ENCODE measurements at places on chromosomes 4 and X.

DNA sequence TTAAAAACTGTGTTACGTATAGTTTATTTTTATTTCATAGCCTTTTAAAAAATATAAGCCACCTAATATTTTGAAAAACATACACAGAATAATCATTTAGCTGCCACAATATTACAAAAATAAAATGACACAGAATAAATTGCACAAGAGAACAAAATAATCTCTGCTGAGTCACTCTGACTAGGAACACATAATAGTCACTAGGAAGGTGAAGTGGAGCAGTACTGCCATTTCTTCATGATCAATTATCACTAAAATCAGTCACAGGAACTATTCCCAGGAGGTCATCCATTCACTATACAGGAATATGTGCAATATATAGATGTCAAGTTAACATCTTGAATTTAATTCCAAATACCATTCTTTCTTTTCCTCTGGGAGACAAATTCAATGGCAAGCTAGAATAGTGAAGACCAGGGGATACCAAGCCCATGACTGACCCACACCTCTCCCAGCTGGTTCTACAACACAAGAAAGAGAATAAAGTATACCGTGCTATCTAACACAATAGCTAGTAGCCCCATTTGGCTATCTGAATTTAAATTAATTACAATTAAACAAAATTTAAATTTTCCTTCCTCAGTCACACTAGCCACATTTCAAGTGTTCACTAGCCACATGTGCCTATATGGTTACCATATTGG is 5.9 kb downstream of the SMIM43 start:
- DNase-seq = no peak

DNA sequence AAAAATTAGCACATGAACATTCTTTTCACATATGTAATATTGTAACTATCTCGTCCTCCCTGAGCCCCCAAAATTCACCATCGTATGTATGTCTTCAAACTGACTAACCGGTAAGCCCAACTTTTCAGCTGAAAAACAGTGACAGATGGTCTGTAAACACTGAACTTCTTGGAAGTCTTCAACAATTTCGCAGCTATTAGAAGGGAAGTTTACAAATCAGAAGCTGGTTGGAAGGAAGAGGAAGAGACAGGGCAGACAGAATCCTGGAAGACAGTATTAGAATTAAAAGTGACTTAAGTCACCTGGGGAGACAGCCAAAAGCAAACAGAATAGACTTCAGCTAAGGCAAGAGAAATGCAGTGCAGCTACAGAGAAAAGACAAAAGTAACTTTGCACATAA is 858.4 kb downstream of the ADGRL3 start:
- no peak for DNase-seq

DNA sequence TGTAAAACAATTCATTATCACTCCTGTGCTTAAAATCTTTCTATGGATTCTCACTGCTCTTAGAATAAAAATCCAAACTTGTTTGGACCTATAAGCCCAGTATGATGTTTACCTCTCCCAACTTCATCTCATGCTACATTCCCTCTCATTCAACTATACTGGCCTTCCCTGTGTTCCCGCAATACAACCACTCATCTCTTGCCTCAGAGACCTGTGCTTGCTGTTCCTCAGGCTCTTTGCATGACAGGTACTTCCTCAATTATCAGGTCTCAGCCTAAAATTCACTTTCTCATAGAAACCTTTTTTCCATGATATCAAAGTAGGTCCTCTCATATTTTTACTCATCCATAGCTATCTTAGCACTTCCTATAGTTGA is 71.7 kb downstream of the ENOX2 start:
- no peak for DNase-seq

DNA sequence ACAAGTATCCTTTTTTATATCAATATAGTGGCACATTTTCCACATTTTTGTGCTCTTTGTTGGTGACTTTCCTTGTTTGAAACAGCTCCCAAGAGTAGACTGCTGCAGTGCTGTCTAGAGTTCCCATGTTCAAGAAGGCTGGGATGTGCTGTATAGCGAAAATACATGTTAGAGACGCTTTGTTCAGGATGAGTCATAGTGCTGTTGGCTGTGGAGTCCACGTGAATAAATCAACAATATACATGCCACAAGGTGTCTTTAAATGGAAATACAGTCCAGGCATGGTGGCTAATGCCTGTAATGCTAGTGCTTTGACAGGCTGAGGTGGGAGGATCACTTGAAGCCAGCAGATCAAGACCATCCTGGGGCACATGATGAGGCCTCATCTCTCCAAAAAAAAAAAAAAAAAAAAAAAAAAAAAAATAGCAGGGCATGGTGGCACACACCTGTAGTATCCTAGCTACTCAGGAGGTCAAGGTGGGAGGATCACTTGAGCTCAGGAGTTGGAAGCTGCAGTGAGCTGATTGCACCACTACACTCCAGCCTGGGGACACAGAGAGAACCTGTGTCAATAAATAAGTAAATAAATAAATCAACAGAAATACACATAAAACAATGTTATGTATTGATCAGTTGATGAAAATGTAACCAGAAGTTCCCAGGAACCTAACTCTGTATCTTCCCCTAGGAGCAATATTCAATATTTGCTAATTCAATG is 256.8 kb upstream of the STS start:
- no peak for DNase-seq

DNA sequence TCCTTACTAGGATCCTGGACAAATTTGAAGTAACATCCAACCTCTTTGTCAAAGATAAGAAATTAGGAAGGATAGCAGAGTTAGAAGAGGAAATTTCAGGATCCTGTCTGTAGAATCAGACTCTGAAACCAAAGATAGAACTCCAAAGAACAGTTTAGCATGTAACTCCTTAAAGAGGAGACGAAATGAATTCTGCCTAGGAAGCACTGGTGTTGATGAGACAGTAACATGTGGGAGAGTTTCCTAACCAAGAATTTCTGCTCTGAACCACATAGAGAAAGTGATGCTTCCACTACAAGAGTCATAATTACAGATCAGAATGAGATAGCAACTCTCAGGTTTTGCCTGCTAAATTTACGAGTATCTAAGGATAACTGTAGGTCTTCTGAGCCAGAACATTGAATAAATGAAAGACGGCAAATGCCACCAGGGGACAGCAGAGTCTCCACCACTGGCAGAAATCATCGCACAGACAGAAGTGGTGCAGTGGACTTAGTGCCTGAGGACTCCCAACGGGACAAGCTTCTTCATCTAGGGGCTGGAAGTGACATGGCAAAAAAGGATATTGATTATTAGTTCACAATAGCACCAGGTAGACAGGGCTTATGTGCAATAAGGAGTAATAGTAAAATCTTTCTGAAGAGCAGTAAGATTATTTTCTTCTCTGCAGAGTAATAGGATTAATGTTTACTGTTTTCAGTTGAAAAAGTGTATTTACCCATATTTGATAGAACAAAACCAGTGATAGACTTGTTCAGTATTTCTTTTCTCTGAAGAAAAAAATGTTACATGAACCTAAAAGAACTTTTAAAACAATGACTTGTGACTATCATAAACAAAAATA is 6.7 kb upstream of the PPID start:
- peak; percentile 84 for DNase-seq

GRCh38 chr4:26861434-26862186 is 969 bp downstream of the STIM2 start:
- DNase-seq = peak; percentile 67

DNA sequence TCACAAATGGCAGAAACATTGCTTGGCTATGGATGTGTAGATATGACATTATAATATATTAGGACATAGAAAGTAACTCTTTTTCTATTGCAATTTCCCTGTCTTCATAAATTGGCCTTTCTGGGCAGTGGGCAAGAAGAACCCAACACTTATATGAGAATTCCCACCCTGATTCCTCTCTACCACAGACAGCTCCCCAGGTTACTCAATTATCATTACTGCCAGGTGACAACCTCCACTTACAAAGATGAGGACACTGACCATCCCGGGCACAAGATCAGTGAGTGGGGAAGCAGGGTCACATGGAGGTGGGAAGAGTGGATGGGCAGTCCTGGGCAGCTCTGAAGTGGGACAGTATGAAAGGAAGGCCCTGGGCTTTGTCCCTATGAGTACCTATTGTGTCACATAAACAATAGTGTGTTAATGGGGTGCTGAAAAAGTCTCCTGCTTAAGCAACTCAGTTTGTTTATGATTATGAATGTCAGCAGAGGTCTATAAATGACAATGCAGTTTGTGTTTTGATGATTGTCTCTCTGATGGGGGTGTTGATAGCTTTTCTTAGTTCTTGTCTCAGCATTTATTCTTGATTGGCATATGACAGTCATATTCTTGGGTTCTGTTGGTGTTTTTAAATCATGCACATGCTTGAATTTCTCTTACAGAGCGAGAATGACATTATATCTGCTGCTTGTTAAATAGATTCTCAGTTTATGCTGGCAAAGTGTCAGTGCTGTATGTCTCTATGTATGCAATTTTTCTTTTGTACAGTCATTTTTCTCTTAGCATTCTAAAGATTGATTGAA is 99.9 kb downstream of the SLIT2 start:
- DNase-seq = no peak

DNA sequence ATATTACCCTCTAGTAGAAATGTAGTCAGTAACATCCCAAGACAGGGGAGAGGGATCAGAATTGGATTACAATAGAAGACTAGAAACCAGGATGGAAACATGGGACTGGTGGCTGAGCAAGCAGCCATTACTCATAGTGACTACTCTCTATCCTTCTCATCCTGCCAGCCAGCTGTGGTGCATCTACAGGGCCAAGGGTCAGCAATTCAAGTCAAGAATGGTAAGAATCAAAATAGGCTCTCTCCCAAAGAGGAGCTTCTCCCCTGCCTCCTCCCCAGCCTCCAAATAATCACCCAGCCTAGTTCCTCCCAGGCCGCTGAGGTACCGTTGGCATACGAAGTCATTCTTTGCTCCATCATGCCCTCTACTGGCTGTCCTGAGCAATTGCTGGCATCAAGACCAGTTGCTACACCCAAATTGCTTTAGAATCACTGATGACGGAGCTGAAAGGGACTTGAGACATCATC is 19.4 kb downstream of the AWAT2 start:
- DNase-seq = peak; percentile 49

DNA sequence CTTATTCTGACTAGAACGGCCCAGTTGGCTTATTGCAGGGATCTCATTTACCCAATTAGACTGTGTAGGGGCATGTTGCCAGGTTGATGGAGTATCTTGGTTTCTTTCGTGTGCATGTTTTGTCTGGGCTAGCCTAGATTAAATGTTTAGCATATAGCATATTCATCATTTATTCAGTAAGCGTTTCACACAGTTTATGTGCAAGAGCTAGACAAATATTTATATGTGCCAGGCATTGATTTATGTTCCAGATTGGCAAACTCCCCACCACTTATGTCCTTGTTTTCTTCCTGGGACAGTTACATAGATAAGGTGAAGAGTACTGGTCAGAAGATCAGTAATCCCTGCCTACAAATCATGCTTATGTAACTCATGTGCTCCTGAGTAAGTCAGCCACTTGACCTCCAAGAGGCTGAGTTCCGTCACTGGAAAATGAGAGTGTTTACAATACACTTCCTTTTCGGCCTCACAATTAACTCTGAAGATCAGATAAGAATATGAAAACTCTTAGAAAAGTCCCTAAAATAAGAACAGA is 57.2 kb downstream of the RUFY3 start:
- peak; percentile 90 for DNase-seq

GRCh38 chr4:144449611-144450010 is 196.3 kb upstream of the HHIP start:
- peak; percentile 65 for DNase-seq

DNA sequence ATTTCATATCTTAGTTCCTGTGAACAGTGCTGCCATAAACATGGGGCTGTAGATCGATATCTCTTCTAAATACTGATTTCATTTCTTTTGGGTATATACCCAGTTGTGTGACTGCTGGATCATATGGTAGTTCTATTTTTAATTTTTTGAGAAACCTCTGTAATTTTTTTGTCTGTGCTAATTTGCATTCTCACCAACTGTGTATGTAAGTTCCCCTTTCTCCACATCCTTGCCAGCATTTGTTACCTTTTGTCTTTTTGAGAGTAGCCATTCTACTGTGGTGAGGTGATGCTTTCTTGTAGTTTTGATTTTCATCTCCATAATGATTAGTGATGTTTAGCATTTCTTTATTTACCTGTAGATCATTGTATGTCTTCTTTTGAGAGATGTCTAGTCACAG is 2086.5 kb upstream of the TENM3 start:
- DNase-seq = no peak

DNA sequence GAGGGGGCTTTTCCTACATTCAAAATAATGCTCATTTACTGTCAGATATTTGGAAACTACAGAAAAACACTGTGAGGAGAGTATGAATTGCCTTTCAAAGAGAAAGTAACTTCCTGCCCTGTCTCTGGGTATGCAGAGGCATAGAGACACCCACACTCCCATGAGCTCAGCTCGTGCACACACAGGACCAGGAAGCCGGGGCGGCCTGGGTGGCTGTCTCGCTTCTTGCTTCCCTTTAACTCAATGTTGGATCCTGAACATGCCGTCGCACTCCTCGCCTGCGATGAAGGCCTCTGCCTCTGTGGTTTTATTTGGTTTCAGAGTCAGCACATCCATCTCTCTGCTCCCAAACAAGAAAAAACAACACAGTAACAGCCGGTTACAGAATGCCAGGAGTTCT is 40.1 kb upstream of the GPR78 start:
- DNase-seq = no peak

GRCh38 chr4:32645653-32646052 is 1925.5 kb downstream of the PCDH7 start:
- no peak for DNase-seq

DNA sequence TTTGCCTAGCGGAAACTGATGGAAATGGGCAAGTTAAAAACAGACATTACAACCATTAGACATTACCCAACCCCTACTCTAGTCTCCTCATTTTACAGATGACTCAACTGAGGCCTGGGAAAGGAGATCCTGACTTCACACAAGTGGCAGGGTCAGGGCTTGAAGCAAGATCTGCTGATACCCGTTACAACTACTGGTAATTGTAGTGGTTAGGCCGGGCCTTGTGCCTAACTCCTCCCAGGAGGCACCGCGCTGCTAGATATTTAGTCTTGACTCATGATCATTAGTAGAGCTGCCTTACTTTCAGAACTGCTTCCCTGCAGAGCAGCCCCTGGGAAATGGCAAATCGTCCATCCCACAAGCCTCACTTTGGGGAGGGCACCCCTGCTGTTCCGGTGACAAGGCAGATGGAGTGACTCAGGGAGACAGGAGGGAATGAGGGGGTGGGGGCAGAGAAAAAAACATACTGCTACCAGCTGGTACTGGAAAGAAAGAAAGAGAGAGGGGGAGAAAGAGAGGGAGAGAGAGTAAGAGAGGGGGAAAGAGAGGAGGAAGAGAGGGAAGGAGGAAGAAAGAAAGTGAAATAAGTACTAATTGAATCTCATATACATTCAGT is 12.2 kb downstream of the ARHGEF6 start:
- DNase-seq = no peak
